Activated B cell treated with CpG ODN at 0.5 μM for 24 hours (primary cell): ENCODE measurements at places on chromosomes 12 and 14.

DNA sequence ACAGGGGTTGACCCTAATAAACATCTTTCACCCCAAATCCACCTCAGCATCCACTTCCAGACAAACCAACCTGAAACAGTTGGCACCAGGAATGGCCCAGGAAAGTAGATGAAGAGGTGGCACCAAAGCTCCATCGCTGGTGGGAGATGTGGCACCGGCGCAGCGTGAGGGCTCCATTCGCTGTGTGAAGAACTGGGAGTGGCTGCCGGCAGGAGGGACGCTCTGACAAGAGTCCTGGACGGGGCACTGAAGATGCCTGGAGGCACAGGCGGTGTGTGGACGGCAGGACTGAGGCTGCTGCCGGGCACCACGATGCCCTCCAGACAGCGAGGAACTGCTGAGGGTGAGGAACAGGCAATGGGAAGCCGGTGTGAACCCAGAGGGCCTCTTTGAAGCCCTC lies 29.3 kb downstream of the DIO3 start:
- DNase-seq, result no peak

DNA sequence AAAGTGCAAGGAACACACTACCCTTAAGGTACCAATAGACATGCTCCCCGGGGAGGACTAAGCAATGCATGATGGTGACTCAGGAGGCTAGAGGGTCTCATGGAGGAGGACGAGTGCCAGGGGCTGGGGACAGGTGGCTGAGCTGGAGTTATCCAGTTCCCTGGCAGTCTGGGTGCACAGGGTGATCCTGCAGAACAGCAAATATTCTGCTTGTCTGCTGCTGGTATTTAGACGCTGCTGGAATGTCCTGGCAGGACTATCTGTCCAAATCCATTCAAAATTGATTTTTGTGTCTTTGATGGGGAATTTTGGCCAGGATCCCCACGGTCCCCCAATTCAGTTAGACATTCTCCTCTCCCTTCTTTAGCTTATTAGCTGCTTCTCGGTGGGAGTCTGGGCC lies 138.7 kb downstream of the C12orf75 start:
- DNase-seq, result no peak

- no peak for DNase-seq
Measured at GRCh38 chr12:40168001-40168400, 56.8 kb upstream of the LRRK2 start.

GRCh38 chr14:35407306-35407630 lies 2.7 kb upstream of the NFKBIA start:
- DNase-seq, result no peak

DNA sequence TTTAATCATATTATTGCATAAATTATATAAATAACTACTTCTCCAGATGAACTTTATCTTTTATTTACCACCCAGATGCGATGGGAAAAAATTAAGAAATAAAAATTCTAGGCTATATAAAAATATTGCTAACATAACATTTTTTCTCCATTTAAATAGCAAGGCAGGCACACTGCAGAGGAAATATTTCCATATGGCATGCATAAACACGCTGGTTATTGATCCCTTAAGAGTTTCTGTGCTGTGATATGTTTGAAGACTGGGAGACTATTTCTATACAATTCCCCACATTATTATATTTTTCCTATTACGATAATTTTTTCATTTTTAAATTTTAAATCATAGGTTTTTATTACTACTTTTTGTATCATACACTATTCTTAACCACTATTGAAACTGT lies 131.5 kb downstream of the C12orf50 start:
- no peak for DNase-seq

- DNase-seq, result no peak
Measured at GRCh38 chr12:98470469-98471082, 44.8 kb upstream of the TMPO start.

DNA sequence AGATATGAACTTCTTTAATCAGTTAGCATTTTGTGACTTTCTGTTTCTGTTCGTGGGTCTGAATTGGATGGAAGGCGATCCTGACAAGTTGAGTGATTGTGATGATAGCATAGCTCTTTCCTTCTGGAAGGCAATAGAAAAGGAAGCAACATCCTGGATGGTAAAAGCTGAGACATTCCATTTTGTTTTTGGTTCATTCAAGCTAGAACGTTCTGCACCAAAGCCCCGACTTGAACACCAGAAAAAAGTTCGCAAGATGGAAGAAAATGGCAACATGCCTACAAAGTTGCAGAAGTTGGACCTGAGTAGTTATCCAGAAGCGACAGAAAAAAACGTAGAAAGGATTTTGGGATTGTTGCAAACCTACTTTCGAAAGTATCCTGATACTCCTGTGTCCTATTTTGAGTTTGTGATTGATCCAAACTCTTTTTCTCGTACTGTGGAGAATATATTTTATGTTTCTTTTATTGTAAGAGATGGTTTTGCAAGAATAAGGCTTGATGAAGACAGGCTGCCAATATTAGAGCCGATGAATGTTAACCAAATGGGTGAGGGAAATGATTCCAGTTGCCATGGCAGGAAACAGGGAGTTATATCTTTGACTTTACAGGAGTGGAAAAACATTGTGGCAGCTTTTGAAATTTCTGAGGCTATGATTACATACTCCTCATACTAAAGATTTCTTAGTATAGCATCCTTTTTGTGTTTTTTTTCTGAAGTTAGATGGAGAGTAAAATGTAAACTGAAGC lies 896 bp downstream of the EID3 start:
- no peak for DNase-seq

GRCh38 chr12:10067942-10068341 lies 30.8 kb downstream of the CLEC1A start:
- DNase-seq, result no peak

DNA sequence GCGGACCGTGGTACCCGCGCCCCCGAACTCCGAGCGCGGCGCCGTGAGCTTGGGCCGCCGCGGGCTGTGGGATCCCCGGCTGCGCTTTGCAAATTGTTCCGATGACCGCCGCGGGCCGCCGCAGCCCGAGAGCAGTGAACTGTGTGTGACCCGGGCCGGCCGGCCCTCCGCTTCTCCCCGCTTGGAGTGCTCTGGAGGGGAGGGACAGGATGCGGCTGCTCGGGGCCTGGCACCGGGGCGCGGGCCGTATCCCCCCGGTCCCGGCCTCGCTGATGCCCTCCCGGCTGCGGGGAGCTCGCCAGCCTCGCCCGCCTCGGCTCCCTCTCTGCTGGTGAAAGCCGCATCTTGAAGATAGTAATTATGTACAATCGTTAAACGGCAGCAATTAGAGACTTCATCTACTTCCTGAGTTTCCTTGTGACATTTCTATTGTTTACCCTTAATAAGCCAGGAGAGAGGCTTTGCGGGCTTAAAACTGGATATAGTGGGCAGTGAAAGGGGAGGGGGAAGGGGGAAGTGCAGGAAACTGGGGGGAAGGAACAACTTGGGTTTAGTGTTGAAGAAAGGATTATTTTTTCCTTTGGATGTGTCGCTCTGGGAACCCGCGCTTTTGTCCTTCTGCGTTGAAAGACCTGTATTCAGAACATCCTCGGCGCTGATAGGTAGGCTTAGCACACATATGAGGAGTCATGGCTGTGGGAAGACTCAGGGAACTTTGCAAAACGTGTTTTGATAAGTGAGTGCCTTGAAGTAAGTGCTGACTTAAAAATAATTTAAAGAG lies 1.2 kb downstream of the PELI2 start:
- peak; percentile 48 for DNase-seq

DNA sequence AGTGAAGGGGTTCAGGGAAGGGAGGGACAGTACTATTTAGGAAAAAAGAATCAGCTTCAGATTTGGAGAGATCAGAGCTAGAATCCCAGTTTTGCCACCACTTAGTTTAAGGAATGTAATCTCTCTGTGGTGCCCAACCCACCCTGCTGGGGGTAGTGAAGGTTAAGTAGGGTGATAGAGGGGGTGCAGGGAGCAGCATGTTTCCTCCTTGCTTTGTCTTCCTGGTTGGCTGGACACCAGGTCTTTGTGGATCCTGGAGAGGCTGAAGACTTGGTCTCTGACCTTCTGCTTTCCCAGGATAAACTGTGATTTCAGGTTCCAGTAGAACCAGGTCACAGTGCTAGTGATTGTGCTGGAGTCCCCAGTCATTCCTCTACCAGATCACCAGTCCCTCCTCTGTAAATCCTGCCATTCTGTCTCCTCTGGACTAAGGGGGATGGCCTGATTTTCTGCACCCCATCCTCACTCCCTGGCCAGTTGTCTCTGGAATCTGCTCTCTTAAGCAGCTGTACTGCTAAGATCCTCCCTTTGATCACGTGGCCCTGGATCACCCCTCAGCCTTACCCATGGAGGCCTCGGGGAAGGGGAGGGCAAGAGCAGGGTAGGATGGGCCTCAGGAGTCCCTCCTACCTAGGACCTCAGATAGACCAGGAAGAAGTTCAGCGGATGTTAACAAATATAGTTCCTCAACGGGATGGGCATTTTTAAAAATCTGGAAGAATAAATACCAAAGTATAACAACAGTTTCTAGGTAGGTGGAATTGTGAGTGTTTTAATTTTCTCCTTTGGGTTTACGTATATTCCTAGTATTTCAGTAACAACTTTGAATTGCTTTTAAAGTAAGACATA lies 3.1 kb downstream of the MAP3K12 start:
- no peak for DNase-seq

GRCh38 chr14:96409701-96410100 lies 17.8 kb downstream of the AK7 start:
- no peak for DNase-seq

- DNase-seq, result peak; percentile 90
Measured at GRCh38 chr12:56724972-56725722, at the start of gene NACA. TSS of gene NACA (minus strand) at chr12:56725299. CDS start at chr12:56724521, 778 bp downstream.
